CD4-positive, alpha-beta memory T cell (primary cell): ENCODE measurements at places on chromosomes 1 and 21. TPM values are rescaled to one million over a fixed set of nuclear protein-coding genes. Genes with fewer than 3 reads are reported as not detected.

The CZIB gene
- total RNA-seq = 82.4 TPM

The CFAP74 gene
- not detected for total RNA-seq

The RXFP4 gene
- not detected for total RNA-seq

The LDLRAD1 gene
- not detected for total RNA-seq

The AGO4 gene
- 32.9 TPM for total RNA-seq

The TPR gene
- total RNA-seq = 159 TPM

DNA sequence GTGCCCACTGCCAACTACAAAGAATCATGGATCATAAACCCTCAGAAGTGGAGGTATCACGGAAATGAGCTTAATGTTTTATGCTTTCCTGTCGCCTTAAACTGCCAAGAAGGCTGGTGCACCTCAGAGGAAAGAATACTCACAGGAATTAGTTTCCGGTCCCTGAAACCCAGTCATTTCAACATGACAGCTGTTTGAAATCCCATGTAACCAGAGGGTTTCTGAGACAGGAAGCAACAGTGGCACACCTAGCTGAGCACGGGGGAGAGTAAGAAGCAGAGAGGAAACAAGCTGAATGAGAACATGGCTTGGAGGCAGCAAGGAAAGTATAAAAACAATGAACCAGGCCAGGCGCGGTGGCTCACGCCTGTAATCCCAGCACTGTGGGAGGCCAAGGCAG is 3.9 kb downstream of the JAK1 start:
- H3K4me3 ChIP-seq = no peak overlapping the region
- no peaks in the 10 kb centered on the region for H3K27me3 ChIP-seq
- H3K27ac ChIP-seq = peak overlapping the region; percentile 10
- peak; percentile 37 for DNase-seq
- no peaks in the 10 kb centered on the region for H3K36me3 ChIP-seq

DNA sequence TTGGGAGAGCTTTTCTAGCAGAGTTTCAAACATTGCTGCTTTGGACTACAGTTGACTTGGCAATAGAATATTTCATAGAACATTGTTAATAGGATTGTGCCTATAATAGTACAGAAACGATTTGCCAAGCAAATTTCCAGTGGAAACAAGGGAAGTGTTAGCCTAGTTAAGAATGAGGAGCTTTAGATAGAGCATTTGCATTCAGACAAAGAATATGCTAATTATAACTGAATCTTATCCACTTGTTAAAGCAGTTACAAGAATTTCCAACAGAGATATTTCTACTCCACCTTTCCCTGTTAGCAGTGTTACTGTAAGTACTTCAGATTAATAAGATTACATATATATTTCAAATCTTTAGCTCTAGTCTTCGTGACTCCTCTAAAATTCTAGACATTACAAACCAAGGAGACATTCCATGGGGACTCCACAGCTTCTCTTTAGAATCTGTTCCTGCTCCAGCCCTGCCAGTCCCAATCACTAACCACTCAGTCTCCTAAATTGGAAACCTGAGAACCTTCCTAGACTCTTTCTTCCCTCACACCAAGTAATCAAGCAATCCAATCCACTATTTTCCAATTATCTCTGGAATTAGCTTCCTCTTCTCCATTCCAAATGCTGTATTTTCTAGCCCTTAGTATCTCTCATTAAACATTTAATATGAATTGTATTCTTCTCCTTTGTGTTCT is 141.8 kb upstream of the PBX1 start:
- H3K4me3 ChIP-seq = no peak overlapping the region
- no peaks in the 10 kb centered on the region for H3K4me1 ChIP-seq
- no peak overlapping the region for H3K27ac ChIP-seq

DNA sequence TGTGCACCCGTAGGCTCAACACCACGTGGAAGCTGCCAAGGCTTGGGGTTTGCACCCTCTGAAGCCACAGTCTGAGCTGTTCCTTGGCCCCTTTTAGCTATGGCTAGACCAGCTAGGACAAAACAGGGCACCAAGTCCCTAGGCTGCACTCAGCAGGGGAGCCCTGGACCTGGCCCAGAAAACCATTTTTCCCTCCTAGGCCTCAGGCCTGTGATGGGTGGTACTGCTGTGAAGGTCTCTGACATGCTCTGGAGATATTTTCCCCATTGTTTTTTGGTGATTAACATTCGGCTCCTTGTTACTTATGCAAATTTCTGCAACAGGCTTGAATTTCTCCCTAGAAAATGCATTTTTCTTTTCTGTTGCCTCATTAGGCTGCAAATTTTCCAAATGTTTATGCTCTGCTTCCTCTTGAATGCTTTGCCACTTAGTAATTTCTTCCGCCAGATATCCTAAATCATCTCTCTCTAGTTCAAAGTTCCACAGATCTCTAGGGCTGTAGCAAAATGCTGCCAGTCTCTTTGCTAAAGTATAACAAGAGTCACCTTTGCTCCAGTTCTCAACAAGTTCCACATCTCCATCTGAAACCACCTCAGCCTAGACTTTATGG is 69.0 kb upstream of the KRTAP19-8 start:
- H3K36me3 ChIP-seq = no peaks in the 10 kb centered on the region
- peaks cover 17% of the 10 kb centered on the region for H3K4me1 ChIP-seq
- no peak overlapping the region for H3K27ac ChIP-seq

- H3K36me3 ChIP-seq = no peaks in the 10 kb centered on the region
- no peak overlapping the region for H3K27ac ChIP-seq
- no peak for DNase-seq
Observed at GRCh38 chr1:86750530-86750929, 46.2 kb downstream of the SH3GLB1 start.

- no peak overlapping the region for H3K27ac ChIP-seq
- H3K4me1 ChIP-seq = peaks cover 14% of the 10 kb centered on the region
- no peak overlapping the region for H3K4me3 ChIP-seq
- H3K27me3 ChIP-seq = no peaks in the 10 kb centered on the region
- no peaks in the 10 kb centered on the region for H3K36me3 ChIP-seq
- DNase-seq = no peak
Observed at GRCh38 chr1:19710825-19711611, 46.3 kb downstream of the HTR6 start.

DNA sequence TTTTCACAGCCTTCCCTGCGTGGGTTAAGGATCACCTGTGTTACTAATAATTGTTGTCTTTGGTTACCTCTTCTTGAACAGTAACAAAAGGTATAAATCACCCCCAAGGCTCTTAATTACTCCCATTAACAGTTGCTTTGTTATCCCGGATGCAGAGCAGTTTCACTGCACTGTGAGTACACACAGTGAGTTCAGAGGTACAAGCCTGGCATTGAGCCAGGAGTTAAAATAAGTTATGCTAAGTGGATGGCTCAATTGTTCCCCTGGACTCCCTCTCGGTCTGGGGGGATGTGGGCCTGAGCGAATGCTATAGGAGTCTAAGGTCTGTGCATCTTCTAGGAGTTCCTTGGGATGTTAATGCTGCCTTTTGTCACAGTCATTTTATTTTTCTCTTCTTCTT is 258.3 kb downstream of the ATG4C start:
- H3K27ac ChIP-seq = no peak overlapping the region
- no peaks in the 10 kb centered on the region for H3K27me3 ChIP-seq
- no peak overlapping the region for H3K4me3 ChIP-seq
- no peaks in the 10 kb centered on the region for H3K4me1 ChIP-seq
- no peaks in the 10 kb centered on the region for H3K36me3 ChIP-seq
- DNase-seq = no peak

DNA sequence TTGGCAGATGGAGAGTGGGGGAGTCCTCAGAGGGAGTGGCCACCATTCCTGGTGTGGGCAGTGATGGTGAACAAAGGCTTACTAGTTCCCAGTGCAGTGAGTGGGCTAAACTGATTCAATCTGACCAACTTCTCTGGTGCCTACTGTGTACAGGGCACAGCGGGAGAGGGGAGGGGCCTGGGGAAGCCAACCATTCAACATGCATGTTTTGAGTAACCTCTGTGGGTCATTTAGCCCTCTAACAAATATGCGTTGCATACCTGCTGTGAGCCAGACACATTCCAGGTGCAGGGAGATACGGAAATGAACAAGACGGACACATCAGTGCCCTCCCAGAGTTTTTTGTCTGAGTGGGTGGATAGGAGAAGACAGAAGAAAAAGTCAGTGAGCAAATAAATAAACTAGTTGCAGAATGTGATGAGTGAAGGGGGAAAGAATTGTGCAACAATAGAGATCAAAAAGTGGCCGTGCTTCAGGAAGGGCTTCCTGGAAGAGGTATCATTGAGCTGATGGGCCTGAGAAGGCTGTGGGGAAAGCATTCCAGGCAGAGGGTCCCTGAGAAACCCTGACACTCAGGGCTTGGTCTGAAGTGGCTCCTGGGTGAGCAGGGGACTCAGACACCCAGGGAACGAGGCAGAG is 78.8 kb downstream of the EPHB2 start:
- DNase-seq = no peak
- H3K4me3 ChIP-seq = no peak overlapping the region
- no peaks in the 10 kb centered on the region for H3K27me3 ChIP-seq
- H3K36me3 ChIP-seq = no peaks in the 10 kb centered on the region

GRCh38 chr21:33256019-33256418 is 10.1 kb upstream of the IL10RB start:
- no peak for DNase-seq
- H3K27ac ChIP-seq = no peak overlapping the region
- H3K4me1 ChIP-seq = peaks cover 37% of the 10 kb centered on the region
- H3K4me3 ChIP-seq = no peak overlapping the region
- H3K36me3 ChIP-seq = peaks cover 65% of the 10 kb centered on the region
- H3K27me3 ChIP-seq = no peaks in the 10 kb centered on the region

DNA sequence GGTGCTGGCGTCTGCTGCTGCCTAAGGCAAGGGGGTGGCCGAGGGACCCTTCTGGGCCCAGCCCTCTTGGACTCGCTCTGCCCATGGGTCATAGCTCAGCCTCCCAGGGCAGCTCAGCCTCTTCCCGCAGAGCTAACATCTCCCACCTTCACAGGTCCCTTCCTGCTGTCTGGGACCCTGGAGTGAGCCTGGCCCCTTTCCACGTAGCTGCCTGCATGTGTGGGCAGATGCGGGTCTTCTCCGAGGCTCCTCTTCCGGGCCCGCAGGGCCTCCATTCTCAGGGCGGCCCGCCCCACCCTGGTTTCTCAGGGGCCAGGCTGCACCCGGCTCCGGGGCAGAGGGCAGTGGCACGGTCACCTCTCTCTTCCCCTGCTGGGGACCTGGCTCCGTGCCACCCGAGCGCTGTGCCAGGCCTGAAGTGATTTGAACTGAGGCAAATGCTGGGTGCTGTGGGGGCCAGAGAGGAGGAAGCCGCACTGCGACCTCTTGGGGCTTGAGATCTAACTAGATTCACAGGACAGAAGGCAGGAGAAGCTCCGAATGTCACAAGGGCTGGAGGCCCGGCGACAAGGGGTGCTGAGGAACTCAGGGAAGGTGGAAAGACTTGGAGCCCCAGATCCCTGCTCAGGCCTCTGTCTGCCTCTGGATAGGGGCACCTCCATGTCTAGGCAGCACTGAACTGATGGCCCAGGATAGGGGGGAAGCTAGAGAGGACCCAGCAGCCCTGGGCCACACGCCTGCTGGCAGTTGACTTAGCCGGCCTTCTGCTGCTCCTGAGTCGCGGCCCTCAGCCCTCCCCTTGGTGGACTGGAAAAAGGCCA is 40.7 kb downstream of the COQ8A start:
- H3K4me1 ChIP-seq = no peaks in the 10 kb centered on the region
- no peak overlapping the region for H3K4me3 ChIP-seq
- H3K36me3 ChIP-seq = peaks cover 6% of the 10 kb centered on the region

- H3K27ac ChIP-seq = no peak overlapping the region
- peaks cover 6% of the 10 kb centered on the region for H3K4me1 ChIP-seq
- H3K27me3 ChIP-seq = no peaks in the 10 kb centered on the region
- no peak for DNase-seq
Observed at GRCh38 chr21:37548521-37548981, 182.0 kb downstream of the DYRK1A start.

GRCh38 chr1:2609319-2610035 is 22.9 kb downstream of the PRXL2B start:
- H3K27ac ChIP-seq = no peak overlapping the region
- H3K27me3 ChIP-seq = no peaks in the 10 kb centered on the region
- H3K4me3 ChIP-seq = no peak overlapping the region
- no peaks in the 10 kb centered on the region for H3K4me1 ChIP-seq
- no peak for DNase-seq

GRCh38 chr1:119002028-119002686 is 14.0 kb upstream of the TBX15 start:
- no peaks in the 10 kb centered on the region for H3K4me1 ChIP-seq
- no peak for DNase-seq
- no peak overlapping the region for H3K4me3 ChIP-seq
- H3K36me3 ChIP-seq = no peaks in the 10 kb centered on the region
